ENCODE measurements at places on chromosomes 12 and 14.

DNA sequence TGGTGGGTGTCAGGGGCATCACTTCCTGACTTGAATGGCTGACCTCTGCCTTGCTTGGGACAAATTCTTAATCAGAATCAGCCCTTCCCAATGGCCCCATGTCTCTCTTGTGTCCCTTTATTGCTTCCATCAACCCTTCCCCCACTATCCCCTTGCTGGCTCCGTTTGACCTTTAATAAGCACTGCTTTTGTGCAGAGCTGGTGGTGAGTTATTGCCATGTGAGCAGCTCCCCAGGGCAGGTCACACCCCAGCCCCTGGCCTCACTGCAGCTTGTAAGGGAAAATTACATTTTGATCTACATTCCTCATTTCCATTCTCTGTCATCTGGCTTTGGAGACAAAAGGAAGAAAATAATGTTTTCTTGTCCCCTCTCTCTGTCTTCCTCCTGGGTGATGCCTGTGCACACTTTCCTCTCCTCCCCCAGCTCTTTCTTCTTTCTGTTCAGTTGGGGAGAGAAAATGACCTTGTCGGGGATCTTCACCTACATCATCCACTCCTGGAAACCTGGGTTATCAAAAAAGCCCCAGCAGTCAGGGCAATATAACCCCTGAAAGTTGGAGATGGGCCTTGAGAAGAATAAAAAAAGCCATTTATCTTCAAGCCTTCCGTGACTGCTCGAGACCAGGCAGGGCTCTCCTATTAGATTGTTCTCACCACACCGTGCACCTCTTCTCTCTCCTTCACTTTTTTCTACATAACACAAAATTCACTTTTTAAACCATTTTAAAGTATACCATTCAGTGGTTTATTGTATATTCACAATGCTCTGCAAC, 100.4 kb upstream of the SRRM4 start:
- DNase-seq, result no peak

- DNase-seq, result no peak
Observed at GRCh38 chr12:43098071-43098470, 453.9 kb downstream of the ADAMTS20 start.

GRCh38 chr14:96582411-96582961, 80.3 kb downstream of the PAPOLA start:
- no peak for DNase-seq

DNA sequence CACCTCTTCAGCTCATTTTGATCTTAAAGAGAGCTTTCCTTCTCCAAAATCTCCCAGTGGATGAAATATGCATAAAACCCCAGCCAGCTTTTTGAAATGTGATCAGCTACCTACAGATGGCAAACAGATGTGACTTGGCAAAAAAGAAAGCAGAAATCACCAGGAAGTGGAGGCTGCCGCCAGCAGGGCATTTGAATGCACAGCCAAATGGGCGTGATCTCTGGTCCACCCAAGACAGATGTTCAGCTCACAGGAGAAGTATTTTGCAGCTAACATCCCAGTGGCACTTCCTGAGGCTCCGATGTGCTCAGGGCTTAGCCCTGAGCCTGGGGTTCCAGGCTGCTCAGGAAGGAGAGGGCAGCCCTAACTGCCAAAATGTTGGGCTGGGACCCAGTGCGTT, 78.3 kb downstream of the LGMN start:
- no peak for DNase-seq

- no peak for DNase-seq
Observed at GRCh38 chr12:52645120-52645761, 6.8 kb downstream of the KRT2 start.

DNA sequence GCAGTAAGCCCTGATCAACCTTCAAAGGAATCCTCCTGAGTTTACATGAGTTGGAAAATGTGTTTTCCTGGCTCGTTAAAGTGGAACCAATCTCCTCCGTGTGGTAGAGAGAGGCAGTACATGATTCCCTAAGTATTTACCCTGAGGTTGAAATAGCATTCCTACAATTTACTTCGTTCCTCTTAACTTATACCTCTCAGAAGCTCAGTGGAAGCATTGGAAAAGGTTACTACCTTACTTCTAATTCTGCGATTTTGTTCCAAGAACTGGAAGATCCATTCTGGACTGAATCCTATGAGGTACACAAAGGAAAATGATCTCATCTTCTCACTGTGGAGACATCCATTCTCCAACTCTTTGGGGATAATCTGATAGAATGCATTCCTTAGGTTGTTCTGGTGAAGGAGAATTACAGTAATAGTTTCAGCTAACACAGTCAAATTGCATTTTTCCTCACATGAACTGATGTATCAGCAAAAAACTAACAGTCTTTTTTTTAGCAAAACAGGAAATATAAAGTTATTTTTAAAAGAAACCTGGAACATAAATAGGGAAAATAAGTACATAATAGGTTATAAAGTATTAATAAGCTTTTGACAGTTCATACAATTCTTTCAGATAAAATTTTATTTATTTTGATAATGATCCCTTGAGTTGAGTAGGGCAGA, 475.6 kb downstream of the PDZRN4 start:
- DNase-seq, result no peak

- no peak for DNase-seq
Observed at GRCh38 chr12:127295630-127296029, 971.3 kb upstream of the TMEM132C start.

DNA sequence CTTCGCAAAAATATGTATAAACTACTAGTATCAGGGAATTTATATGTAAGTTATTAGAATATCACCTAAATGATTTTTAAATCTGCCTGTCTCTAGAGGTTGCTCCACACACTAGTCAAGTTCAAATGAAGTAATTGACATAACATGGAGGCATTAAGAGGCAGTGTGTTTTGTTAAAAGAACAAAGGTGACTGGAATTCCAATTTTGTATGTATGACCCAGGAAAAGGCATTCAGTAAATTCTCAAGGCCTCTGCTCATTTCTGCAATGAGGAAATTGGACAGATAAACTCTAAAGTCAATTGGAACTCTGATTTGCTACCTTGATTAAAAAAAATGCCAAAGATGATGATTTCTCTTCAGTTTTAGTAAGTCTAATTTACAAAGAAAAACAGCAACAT, 117.1 kb downstream of the NAV3 start:
- DNase-seq, result no peak

Data from amygdala (tissue), 56 donors.